Sigmoid colon (tissue), 7 donors: ENCODE measurements at places on chromosomes 3 and 15.

DNA sequence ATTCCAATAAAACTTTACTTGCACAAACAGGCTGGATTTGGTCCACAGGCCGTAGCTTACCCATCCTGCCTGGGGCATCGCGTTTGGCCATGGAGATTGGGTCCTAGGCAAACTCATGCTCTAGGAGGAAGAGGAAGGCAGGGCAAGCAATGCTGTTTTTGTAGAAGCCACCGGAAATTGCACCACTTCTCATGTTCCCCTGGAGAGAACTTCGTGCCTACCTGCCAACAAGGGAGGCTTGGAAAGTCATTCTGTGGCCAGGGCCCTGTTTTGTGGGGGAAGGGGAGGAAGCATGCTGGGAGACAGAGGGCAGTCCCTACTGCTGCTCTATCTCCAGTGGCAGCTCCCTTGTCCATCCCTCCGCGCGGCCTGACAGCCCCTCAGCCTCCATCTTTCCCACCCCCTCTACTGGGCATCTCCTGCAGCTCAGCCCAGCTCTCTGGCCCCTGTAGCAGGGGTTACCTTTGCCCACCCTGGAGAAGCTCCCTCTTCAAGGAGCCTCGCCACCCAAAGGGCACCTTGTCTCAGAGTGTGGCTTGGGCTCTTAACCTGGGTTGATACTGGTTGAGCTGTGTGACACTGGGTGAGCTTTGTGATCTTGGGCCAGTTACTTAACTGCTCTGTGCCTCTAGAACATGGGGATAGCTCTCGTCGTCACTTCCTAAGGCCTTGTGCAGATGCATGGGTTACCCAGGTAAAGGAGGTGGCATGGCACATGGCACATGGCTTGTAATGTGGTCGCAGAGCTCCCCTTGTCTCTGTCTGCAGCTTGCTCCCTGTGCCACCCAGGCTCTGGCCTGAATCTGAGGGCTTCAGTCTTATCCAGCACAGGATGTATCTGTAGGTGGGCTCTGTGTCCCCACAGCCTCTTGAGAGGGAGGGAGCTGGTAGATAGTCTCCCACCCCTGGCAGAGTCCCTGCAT lies 6.1 kb downstream of the ABTB1 start:
- peak; percentile 57 for DNase-seq
- H3K36me3 ChIP-seq = peaks cover 9% of the 10 kb centered on the region
- H3K27me3 ChIP-seq = no peaks in the 10 kb centered on the region
- no peak overlapping the region for H3K4me3 ChIP-seq
- peaks cover 18% of the 10 kb centered on the region for H3K4me1 ChIP-seq

DNA sequence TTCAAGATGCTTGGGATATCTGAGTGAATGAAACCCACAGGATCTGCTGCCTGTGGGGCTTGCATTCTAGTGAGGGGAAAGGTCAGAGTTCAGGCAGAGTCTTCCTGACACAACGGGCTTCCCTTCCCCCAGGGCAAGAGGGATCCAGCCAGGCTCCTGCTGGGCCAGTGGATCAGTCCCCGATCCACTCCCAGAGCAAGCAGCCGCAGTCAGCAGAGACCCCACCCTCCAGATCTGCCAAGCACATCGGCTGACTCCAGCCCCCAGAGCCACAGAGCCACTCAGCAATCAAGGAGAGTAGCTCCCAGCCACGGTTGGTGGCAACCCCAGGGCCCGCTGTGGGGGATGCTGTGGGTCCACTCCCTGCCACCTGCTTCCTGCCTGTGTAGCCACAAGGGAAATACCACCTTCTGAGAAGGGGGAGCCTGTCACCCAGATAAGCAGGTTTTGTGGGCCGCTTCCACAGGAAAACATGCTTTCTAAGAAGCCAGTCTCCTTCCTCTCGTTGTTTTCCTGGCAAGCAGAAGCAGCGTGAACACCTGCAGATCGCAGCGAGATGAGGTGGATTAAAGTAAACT lies 44.9 kb downstream of the CPN2 start:
- no peaks in the 10 kb centered on the region for H3K27me3 ChIP-seq
- peak; percentile 63 for DNase-seq
- no peaks in the 10 kb centered on the region for H3K4me1 ChIP-seq
- H3K27ac ChIP-seq = no peak overlapping the region
- no peak overlapping the region for H3K4me3 ChIP-seq
- no peaks in the 10 kb centered on the region for H3K36me3 ChIP-seq

DNA sequence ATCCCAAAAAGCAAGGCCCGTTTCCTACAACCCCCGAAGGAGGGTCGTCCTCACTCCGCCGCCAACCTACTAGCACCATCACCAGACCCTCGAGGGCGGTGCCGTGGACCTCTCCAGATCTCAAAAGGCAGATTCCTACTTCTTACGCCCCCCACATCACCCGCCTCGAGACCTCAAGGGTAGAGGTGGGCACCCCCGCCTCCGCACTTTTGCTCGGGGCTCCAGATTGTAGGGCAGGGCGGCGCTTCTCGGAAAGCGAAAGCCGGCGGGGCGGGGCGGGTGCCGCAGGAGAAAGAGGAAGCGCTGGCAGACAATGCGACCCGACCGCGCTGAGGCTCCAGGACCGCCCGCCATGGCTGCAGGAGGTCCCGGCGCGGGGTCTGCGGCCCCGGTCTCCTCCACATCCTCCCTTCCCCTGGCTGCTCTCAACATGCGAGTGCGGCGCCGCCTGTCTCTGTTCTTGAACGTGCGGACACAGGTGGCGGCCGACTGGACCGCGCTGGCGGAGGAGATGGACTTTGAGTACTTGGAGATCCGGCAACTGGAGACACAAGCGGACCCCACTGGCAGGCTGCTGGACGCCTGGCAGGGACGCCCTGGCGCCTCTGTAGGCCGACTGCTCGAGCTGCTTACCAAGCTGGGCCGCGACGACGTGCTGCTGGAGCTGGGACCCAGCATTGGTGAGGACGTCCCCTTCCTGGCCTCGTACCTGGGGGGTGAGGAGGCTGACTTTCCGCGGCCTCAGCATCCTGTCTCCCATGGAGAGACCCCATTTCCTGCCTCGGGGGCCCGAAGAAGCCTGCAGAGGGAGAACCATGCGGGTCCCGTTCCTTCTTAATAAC lies at the start of gene MYD88:
TSS of gene MYD88 (plus strand) at position 313 of the 842 bp plus-strand sequence. CDS start at position 353, 40 bp downstream.
- DNase-seq = peak; percentile 92
- H3K4me1 ChIP-seq = peaks cover 40% of the 10 kb centered on the region
- H3K27ac ChIP-seq = peak within 1 kb of the TSS; percentile 97
- H3K4me3 ChIP-seq = peak within 1 kb of the TSS; percentile 95

DNA sequence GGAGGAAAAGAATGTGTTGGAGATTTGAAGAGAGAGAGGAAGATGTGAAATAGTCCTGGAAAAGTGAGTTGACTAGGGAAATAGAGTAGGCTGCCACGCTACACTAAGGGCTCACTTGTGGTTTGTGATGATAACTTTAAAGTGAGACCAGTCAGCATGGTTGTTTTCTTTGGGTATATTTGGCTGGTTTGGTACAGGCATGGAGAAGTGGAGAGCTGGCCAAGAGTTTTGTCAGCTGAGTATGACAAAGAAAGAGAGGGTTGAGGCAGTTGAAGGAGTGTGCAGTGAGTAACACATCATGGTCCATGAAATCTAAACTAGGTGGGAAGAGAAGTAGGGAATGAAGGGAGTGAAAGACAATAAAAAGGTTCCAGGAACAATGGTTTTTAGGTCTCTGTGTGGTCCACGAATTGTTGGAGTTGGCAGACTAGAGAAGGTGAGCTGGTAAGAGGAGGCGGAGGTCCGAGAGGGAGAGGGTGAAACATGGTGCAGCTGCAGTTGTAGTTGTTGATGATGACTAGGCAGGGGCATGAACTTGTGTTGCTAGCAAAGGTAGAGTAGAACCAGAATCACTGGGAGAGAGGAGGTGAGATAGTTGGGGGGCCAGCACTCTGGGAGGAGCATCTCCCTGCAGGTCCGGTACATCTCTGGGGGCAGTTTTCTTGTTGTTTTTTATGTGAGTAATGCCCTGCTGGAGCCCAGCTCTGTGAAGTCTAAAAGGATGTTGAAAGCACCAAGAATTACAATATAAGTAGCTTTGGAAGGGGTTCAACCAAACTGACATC lies 21.0 kb downstream of the ZNF80 start:
- no peaks in the 10 kb centered on the region for H3K36me3 ChIP-seq
- H3K4me1 ChIP-seq = no peaks in the 10 kb centered on the region
- DNase-seq = no peak
- H3K4me3 ChIP-seq = no peak overlapping the region
- peaks cover 6% of the 10 kb centered on the region for H3K27me3 ChIP-seq

DNA sequence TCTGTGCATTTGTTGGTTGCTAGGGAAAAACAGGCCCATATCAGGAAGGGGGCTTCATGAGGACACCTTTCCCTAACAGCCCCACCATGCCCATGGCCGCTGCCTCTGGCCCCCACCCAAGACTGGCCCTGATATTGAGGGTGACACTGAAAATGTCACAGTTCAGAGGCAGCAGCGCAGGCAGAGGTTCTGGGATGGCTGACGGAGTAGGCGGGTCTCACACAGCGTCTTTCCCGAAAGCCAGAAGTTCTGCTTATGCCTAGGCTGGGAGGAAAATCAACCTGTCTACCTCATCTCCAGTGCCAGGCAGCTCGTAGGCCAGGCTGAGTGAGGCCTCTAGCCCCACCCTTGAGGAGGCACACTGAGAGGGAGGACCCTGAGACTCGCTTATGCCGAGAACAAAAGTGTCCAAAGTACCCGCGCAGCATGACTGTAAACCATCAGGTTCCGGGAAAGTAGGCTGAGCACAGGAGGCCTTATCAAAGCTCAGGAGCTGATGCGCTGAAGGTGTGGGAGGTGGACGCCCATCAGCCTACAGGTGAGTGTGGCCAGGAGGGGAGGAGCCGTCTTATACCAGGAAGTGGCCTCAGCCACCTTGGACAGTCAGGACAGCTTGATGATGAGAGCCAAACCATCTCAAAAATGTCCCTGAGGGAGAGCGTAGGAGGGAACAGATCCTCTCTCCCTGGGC lies 27.5 kb downstream of the GRAMD2A start:
- H3K4me3 ChIP-seq = no peak overlapping the region
- no peaks in the 10 kb centered on the region for H3K27me3 ChIP-seq
- H3K4me1 ChIP-seq = no peaks in the 10 kb centered on the region
- no peaks in the 10 kb centered on the region for H3K36me3 ChIP-seq
- no peak overlapping the region for H3K27ac ChIP-seq

- no peak within 1 kb of the TSS for H3K4me3 ChIP-seq
- H3K4me1 ChIP-seq = no peaks in the 10 kb centered on the region
- H3K27ac ChIP-seq = no peak within 1 kb of the TSS
- H3K27me3 ChIP-seq = no peaks in the 10 kb centered on the region
- DNase-seq = no peak
Measured at GRCh38 chr3:191198932-191199331, at the start of gene OSTN. Gene OSTN (plus strand): TSS chr3:191199241. CDS start chr3:191212533, 13,292 bp downstream.
